ENCODE measurements at places on chromosomes 4 and X.

DNA sequence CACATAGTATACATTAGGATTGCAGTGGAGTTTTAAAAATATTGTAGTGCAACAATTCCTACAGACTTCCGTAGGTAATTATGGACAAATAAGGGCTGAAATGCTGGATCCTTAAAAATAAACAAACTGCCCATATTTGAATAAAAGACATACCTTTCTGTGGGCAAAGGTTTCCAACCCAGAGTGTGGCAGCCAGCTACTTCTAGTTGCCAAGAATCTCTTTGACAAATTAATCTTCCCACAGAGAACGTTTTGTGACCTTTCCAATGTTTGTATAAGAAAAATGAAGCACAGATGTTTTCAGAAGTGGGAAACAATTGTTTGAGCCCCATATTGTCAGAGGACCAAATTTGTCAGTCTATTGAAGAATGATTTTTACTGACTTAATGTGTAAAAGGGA, 21.1 kb downstream of the GRPR start:
- no peak for DNase-seq

DNA sequence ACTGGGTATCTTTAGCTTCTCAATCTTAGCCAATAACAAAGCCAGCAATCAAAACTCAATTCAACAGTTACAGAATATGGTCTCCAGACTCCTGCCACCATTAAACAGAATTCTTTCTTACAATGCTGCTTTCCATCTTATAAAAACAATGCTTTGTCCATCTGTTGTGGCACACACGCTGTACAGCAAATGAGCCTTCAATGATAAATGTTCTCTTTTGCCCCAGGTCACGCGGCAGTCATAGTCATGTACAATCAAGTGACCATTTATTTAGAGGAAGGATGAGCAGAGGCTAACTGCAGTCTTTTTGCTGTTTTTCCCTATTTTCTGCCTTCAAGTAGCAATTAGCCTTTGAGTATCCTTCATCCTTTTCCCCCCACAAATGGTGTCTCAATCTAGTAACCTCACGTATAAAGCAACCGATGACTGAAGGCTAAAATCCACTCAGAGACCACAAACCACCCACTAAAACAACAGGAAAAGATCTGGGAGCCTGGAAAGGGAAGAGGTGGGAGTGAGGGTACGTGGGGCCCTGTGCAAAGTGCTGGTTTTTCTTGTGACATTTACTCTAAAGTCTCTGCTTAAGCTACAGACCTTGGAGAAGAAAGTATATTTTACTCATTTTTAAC, 24.4 kb downstream of the TRIM2 start:
- no peak for DNase-seq

DNA sequence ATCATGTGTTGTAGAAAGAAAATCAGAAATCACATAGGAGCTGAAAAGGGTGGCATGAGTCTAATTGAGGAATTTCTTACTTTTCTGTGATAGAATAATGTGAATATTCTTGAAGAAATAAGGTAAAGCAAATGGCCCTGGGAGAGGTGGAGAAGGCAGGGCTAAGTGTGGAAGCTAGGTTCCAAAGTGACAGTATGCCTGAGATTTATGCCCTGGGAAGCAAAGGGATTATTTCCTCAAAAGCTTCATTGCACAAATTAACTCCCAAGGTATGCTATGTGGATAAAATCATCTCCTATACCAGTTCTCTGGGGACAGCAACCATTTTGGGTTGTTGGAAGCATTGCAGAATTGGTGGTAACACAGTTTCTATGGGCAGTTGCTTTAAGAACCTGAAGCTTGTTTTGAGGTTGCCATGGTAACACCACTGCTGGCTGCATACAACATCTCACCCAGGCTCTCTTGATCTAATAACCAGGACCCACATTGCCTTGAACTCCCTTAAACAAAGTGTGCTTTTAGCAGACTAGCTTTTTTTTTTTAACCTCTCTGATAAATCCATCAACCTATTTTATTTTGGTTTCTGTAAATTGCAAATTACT, 21.0 kb downstream of the MAOA start:
- no peak for DNase-seq

DNA sequence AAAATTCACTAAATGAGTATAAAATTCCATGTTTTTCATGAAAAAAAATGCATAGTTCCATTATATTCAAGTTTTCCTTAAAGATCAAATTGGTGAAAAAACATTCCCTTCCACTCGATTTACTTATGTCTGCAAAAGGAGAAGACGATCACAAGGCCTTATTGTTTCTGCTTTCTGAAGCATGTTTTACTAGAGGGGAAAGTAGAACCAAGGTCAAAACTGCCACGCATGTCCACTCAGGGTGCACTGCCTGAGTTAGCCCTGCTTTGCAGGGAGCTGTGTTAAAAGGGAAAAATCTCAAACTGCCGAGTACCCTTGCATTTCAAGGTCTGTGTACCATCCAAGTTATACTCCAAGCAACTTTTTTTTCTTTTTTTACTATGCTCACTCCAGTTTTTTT, 57.2 kb downstream of the TRAPPC11 start:
- no peak for DNase-seq

DNA sequence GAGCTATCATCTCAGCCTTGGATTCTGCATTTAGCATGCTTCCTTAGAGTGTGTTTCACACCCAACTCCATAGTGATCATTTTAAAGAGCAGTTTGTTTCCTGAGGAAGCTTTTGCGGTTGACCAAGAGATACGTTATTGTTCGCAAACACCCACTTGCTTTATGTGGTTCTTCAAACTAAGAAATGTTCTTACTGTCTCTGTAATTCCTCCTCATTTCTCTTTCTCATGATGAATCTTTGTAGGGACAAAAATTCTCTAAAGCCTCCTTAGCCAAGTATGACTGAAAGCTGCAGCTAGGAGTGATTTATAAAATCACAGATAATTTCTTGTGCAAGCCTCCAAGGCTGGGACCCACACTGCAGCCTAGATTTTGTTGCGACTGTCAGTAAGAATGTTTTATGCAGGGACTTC, 10.0 kb downstream of the TNIP3 start:
- no peak for DNase-seq

GRCh38 chr4:70533791-70534190, 15.4 kb downstream of the AMTN start:
- no peak for DNase-seq

GRCh38 chr4:73917081-73917501, 47.9 kb downstream of the CXCL1 start:
- peak; percentile 70 for DNase-seq

DNA sequence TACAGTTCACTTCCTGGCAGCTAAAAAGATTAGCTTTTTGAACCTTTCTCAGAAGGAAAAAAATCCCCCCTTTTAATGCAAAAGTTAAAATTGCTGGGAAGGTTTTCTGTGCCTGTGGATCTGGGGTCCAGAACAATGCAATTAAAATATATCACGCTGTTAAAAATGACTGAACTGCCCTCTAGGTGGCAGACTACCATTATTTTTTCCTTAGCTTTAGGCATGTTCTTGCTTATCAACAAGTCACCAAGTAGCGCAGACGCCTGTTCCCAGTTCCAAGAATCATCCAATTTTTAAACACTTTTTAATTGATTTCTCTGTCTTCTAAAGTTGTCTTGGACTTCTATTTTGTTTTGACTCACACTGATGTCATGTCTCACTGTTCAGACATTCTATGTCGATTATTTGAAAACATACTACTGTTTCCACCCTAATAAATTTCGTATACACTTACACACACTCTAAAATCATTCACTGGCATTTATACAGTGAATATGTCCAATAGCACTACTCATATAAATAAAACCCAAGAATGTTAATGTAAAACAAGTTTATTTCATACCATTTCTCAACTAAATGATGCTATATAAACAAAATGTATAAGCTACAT, 661.6 kb downstream of the RAPGEF2 start:
- DNase-seq: peak; percentile 31

DNA sequence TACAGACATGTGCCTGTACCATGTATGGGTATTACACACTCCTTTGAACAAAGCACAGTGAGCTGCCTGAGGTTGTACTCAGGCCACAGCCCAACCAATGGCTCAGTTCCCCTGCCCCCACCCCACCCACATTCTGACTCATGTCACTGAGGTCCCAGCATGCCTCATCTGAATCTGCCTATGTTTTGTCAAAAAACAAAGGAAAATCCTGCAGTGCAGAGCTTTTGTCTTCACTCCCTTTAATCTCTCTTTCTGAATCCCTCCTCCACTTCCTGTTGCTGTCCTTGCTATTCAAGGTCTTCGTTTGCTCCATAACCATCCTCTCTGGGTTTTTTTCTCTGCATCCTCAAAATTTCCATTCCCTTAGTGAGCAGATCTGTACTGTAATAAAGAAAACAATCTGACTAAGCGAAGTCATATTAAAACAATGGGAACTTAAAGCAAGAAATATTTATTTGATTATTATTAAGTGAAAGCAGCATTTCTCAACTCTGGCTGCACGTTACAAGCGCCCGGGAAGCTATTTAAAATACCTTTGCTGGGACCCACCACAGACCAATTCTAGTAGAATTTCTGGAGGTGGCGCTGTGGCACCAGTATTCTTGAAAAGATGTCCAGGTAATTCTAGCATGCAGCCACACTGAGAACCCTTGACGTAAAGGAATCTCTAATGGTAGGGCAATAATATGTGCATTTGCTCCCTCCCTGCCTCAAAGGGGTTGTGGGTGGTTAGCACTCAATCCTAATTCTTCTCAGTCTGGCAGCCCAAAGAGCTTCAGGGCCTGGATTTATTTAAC, 8.7 kb downstream of the GUCY2F start:
- peak; percentile 12 for DNase-seq

- DNase-seq: no peak
Measured at GRCh38 chrX:21658746-21659145, 616 bp upstream of the KLHL34 start.

GRCh38 chr4:121370729-121371325, 10.0 kb downstream of the QRFPR start:
- peak; percentile 25 for DNase-seq

DNA sequence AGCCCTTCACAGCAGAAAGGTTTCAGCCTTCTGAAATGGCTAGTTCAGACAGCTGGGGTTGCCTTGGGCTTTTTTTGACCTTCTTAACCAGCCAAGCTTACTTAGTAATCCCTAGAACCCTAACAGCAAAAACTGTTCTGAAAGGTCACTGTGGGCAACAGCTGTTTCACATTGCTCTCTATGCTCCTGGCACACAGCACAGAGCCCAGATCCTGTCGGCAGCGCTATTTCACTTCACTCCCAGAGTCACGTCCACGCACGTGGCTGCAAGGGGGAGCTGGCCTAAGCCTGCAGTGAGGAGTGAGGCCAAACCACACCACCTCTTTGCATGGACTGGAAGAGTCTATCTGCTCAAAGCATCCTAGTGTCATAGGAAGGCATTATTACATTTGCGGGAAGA, 32.0 kb upstream of the STS start:
- no peak for DNase-seq

DNA sequence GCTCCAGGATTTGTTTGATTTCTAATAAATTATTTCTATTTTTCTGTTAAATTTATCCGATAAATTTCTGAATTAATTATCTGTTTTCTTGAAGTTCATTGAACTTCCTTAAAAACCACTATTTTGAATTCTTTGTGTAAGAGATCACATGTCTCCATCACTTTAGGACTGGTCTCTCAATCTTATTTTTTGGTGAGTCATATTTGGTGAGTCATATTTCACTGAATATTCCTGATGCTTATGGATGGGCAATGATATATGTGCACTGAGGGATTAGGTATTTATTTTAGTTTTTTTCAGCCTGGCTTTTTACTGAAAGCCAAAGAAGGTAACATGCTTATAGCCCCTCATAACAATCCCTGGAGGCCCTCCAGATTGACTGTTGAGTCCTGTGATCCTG, 48.5 kb upstream of the IL15 start:
- DNase-seq: no peak

DNA sequence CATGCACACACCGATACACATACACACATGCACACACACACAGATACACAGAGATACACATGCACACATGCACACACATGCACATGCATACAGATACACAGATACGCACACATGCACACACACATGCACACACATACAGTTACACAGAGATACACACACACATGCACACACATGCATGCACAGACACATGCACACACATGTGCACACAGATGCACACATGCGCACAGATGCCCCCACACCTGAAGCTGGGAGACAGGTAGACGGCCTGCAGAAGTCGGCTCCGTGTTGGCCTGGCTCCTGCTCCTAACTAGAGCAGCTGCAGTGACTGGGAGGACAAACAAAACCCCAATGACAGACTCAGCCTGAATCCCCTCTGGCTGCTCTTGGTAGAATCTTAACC, 46.8 kb downstream of the PSAPL1 start:
- no peak for DNase-seq

DNA sequence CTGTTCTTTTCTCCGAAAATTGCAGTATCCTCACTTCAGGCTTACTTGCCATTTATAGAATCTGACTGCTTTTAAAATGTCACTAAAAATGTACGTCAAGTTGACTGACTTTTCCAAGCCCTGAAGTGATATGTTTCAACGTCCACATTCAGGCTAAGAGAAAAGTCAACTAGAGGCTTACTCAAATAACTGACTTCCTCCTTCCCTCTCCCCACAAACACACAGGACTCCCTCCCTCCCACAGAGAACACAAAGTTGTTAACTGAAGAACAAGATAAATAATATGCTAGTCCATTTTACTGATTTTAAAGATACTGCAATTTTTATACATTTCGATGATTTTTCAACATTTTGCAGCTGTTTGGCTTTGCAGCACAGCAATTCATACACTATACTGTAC, 13.8 kb upstream of the CDKL2 start:
- DNase-seq: no peak

DNA sequence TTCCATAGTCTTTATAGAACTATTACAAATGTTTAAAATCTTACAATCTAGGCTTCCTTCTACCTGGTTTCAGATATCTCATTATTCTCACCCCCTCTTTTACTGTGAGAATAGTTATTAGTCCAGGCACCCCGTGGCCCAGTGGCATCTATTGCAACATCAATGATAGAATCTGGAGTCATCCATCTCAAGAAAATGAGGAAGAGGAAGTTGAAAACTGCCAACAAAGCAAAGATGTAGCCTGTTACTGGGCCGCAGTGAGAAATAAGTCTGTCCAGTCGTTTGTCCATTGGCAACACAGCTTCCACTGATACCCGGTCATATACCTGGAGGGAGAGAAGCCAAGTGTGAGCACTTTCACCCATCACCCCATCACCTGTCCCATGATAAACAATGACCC, 6.0 kb upstream of the ASB11 start:
- no peak for DNase-seq

Measured in urothelium cell line (cell line).